ENCODE measurements at places on chromosomes 4 and X.

- no peak for DNase-seq
These were observed 3.4 kb downstream of the CLIC2 start for GRCh38 chrX:155330992-155331391.

DNA sequence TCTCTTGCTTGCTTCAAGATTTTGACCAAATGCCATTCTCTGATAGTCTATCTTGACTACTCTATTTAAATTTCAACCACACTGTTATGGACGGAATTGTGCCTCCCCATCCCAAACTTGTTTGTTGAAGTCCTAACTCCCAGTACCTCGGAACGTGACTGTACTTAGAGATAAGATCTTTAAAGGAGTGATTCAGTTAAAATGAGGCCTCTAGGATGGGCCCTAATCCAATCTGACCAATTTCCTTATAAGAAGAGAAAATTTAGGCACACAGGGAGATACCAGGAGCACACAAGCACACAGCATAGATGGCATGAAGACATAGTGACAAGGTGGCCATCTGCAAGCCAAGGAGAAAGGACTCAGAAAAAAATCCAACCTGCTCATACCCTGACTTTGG is 269.9 kb downstream of the KCNIP4 start:
- no peak for DNase-seq

DNA sequence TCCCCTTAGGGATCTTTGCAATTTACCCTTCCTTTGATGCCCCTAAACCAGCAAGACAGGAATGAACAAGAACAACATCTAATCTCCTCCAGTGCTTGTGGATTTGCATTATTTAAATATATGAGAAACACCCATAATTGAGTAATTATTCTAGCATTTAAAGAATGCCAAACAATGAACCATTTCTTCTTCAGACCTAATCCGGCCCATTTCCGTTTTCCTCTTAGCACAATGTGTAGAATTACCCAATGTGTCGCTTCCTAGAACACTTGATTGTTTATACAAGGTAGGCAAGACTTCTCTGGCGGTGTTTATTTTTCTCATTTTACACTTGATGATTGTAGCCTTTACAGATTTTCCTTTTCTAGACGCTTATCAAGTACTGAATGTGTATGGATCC is 43.5 kb downstream of the CLDN34 start:
- no peak for DNase-seq

DNA sequence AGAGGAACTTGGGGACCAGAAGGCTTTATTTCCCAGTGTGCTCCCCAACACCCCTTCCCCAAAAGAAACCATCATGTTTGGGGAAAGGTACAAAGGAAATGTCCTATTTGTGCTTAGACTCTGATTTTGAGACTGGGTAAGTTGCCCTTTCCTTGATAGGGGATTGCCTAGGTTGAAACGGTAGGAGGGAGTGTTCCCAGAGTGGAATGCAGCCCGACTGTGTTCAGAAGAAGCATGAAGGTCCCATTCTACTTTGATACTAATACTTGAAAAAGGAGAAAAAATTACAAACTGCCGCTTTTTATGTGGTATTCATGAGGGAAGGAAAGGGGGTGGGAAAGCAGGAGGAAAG is 32.4 kb upstream of the TMEM131L start:
- no peak for DNase-seq

DNA sequence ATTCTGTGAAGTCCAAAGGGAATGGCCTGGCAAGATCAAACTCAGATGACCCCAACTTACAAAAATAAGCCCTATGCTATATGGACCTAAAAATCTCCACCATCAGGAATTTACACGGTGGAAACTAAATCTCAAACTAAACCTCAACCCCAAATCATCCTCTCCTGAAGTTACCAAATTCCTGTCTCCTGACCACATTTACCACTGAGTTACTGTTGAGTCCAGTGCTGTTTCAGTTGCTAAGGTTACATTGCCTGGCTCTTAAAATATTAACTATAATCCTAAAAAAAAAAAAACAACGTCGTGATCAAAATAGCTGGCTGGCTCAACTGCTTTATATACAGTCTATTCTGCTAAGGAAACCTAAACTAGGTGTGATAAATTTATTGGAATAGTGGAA is 315.2 kb upstream of the SLIT2 start:
- DNase-seq, result no peak

DNA sequence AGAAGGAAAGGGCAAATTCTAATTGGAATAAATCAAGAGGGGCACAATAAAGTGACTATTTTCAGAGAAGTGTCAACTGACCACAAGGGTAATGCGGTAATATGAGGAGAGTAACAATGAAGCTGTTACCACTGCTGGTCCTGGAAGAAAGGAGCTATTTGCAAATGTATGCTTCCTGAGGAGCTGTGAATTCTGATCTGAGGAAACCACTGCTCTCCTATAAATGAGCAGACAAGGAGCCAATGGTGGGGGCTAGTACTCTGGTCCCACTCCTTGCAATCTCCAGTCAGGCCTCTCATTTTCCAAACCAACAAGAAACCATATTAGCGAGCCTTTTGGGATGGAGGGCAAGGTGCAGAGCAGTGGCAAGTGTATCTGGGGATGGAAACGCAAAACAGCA is 770.2 kb downstream of the FSTL5 start:
- DNase-seq, result no peak

DNA sequence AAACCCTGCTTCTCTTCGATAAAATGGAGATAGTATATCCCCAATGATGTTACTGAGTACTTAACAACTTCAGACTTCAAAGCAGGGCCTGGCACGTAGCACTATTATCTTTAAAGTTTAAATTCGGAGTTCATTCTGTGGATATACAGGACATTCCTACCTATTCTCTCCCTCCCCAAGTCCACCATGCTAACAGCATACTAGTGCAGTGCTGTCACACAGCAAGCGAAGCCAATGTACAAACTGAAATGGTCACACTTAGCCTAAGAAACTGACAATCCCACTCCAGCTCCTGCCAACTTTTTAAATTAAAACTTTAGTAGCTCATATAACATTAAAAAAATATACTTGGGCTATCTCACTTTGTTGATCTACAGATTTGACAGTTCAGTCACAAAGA is 1.2 kb upstream of the DNAJB14 start:
- no peak for DNase-seq

DNA sequence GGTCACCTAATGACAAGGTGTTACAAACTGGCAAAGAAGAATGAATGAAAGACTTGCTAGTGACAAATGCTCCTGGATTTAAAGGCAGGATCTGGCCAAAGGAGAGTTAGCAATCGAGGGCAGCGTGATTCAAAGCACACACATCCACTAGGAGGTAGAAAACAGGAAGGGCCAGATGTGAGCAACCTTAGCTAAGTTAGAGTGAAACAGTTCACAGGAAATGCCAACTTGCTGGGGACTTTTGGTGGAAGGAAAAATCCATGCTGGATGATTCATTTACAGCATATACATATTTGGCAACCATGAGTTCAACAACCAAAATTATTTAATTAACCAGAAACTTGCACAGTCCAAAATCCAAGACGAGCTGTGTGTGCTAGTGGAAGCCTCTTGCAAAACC is 276.9 kb downstream of the PTTG2 start:
- no peak for DNase-seq

DNA sequence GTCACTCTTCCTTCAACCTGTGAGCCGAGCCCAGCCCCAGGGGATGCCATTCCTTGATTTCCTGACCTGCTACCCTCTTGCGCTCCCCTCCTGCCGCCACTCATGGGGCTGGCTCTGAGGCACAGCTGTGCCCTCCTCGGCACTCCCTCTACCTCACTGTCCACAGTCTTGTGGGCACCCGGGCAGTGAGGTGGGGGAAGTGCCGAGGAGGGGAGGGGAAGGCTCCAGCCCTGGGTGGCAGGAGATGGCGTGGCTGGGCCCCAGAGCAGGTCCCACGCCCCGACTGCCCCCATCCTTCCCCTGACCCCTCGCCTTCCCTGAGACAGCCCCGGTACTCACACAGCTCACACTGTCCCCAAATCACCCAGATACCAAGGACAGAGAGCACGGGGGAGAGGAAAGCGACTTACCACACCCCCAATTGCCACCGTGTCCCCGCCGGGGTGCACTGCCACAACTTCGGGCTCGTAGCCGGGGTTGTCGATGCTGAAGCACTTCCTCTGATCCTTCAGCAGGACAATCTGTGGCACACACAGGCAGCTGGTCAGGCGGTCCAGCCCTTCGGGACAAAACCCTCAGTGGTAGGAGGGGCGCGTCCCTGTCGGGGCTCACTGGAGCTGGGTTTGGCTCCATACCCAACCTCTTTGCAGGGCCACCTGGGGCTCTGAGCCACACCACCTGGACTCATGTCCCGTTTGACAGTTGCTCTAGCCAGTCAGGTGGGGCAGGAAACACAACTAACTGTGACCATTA is 37.9 kb downstream of the WDR1 start:
- DNase-seq, result no peak

All from CD8-positive, alpha-beta T cell (primary cell).